ENCODE measurements at places on chromosomes 1 and 21. TPM values are rescaled to one million over a fixed set of nuclear protein-coding genes. Genes with fewer than 3 reads are reported as not detected.

DNA sequence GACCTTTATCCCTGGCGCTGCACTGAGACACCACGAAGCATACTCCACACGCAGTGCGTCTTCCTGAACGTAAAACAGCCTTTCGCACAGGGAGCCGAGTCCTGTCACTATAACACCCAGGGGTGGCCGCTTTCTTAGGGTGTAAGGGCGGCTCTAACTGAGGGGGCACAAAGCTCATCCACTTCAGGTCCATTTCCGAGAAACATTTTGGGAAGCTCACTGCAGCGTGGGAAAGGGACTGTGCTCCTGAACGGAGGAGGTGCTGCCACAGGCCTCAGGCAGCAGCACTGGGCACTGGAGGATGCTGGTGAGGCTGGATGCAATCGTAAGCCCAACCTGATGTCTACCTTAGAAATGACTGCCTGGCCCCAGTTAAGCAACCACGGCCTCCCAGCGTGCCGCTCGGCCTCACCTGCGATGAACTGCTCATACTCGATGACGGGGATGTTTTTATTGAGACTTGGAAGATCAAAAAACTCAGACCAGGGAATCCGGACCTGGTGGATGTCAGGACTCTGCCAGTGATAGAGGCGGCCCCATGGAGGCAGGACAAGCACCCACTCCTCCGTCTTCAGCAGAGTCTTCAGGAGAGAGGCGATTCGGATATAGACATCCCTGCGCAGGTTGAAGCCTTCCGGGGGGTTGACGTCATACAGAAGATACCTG lies 2.3 kb downstream of the POFUT2 start:
- no peak for DNase-seq

- peak; percentile 22 for DNase-seq
Measured at GRCh38 chr1:198268784-198269645, 112.2 kb downstream of the NEK7 start.

DNA sequence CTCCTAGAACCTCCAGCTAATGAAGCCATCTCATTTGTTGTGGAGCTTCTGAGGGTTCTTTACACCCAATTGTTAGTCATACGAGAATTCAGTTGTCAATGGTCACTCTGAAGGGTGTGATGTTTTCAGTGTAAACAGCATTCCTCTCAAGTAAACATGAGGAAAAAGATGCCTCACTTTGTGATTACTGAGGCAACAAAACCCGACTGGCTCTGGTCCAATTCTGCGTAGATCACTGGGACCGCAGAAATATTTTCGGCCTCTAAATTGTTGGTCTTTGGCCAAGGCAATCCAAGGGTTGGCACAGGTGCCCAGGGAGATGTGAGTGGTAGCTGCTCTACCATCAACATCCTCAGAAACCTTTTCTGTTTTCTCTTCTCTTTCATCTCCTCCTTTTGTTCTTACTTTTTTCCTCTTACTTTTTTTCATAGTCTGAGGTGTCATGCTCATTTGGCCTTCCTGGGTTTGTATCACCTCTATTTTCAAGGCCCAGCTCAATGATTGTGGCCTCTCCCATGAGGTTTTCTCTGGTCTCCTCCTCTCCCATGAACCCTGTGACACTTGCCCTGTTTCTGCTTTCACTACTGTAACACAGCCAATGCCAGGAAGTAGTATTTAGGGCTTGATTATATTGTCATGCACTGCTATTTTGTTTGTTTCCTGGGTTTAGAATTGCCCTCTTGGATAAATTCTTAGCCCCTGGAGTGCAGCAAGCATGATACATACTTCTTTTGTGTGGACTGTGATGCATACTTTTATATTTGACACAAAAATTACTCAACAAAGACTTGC lies 221.9 kb downstream of the TNR start:
- peak; percentile 53 for DNase-seq

MTARC2 gene
- 10.8 TPM for total RNA-seq

GRCh38 chr21:44658913-44659595 lies 1.3 kb downstream of the KRTAP12-3 start:
- no peak for DNase-seq

DNA sequence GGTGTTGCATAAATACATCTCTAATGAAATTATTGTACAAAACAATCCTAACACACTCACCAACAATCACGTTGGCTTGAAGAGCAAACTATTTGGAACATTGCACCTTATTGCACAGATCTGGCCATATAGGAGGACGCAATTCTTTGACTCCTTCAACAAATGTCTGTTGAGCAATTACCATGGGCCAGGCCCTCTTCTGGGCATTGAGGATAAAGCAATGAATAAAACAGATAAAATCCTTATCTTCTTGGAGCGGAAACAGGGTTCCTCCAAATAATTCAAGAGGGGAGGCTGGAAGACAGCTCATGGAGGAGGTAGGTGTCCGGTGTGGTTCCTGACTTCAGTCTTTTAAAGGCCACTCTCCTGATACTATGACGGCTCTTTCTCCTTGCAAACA lies 43.3 kb downstream of the PAX7 start:
- no peak for DNase-seq

DNA sequence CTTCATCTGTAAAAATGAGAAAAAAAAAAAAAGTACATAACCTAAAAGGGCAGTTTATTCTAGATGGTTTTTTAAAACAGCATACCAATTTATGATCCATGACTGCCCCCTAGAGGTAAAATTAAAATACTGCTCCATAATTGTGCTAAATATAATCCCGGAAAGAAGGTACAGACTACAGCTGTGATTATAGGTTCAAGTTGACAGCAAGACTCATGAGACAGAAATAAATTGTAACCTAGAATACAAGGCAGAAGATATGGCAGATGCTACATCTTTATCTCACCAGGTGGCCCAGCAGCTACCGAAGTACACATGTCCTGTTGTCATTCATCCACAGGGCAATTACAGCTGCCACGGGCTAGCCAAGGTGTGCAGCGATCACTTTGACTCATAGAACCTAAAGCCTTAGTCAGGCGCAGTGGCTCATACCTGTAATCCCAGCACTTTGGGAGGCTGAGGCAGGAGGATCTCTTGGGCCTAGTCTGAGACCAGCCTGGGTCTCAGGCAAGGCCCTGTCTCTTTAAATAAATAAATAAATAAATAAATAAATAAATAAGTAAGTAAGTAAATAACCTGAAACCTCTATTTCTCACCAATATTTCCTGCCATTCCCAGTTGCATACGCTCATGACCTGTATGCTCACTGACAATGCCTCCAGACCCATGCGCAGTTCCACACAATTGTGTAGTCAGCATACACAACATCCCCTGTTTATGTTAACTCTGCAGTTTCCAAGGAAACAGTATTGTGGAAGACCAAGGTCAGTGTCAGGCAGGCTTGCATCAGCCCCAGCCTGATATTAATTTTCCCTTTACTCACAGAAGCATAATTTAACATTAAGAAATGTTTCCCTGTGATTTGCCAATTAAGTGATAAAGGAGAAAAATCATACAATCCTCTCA lies 18.3 kb upstream of the PPIE start:
- peak; percentile 67 for DNase-seq

KLHL17 gene
- 10.1 TPM for total RNA-seq

DNA sequence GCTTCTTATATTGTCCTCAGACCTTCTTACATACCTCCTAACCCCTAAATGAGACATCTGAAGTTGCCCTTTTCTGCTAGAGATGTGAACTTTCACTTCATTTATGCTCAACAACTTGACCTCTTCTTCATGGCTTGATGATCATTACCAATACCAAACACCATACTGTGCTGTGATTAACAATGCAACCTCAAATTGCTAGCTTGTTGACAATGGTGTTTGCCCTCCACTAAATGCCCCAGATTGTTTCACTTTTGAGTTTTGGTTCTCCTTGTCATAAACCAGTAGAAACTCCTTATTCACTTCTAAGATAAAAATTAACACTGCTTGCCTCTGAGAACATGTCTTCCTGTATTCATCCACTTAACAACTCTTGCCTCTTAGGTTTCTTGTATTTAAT lies 5.6 kb downstream of the JAK1 start:
- peak; percentile 72 for DNase-seq

GRCh38 chr1:92476071-92476631 lies 10.6 kb downstream of the GFI1 start:
- DNase-seq = no peak

GRCh38 chr1:86640161-86640670 lies 64.2 kb upstream of the SH3GLB1 start:
- no peak for DNase-seq

AMY2A gene
- total RNA-seq = not detected

ZNF648 gene
- not detected for total RNA-seq

GRCh38 chr1:18883636-18884418 lies 18.5 kb downstream of the ALDH4A1 start:
- peak; percentile 57 for DNase-seq

GRCh38 chr1:33008051-33008914 lies 28.4 kb downstream of the AK2 start:
- peak; percentile 50 for DNase-seq

GRCh38 chr1:173168941-173169340 lies 38.2 kb downstream of the TNFSF4 start:
- no peak for DNase-seq

- DNase-seq = no peak
Measured at GRCh38 chr1:21325731-21326387, 35.6 kb upstream of the ECE1 start.

DNA sequence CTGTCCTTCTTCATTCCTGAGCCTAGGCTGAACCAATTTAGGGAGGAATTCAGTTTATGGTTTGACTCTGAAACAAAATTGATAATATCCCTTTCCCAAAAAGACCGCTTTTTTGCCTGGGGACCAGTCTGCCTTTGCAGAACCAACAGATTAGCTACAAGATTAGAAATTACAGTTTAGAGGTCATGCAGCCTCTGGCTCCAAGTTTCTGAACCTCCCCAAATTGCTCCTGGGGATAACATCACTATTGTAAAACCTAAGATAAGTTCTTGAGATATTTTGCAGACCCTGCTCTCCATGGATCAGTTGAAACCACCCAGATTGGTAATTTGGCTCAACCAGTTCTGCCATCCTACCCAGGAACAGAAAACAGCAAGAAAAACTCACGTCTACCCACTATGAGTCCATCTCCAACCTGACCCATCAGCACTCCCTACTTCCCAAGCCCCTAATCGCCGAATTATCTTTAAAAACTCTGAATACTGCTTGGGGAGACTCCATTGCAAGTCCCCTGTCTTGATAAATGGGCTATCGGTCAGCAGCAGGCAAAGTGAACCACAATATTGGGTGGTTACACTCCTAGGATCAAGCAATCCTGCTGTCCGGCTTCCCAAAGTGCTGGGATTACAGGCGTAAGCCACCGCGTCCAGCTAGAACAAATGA lies 605 bp upstream of the RABGGTB start:
- DNase-seq = no peak

GRCh38 chr1:100051893-100052292 lies 80.8 kb downstream of the SASS6 start:
- no peak for DNase-seq

GRCh38 chr1:56229186-56229585 lies 350.2 kb downstream of the PLPP3 start:
- no peak for DNase-seq

- no peak for DNase-seq
Measured at GRCh38 chr1:238621405-238621804, 730.7 kb upstream of the ZP4 start.

DNA sequence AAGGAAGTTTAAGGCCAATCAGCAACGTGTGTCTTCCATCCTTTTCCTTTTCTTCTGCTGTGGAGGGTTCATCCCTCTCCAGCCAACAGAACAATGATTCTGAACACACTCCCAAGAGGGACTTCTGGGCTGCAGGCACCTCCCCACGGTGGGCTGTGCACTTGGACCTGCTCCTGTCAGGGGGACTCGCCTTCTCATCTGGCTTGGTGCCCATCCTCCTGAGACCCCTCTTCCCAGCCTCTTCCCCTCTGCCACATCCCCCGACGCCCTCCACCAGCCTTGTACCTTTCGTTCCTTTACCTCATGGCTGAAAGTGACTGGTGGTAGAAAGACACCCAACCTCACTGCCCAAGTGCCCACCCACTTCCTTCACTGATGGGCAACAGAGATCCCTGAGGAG lies 26.0 kb upstream of the SLAMF9 start:
- DNase-seq = no peak

KCNE2 gene
- not detected for total RNA-seq

DNA sequence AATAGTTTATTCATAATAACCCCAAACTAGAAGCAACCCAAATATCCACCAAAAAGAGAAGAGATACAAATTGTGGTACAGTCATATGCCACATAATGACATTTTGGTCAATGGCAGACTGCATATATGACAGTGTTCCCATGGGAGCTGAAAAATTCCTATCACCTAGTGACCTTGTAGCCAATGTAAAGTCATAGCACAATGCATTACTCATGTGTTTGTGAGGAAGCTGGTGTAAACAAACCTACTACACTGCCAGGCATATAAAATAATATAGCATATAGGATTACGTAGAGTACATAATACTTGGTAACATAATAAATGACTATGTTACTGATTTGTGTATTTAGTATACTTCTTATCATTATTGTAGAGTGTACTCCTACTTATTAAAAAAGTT lies 29.5 kb upstream of the SLFNL1 start:
- DNase-seq = no peak

DNA sequence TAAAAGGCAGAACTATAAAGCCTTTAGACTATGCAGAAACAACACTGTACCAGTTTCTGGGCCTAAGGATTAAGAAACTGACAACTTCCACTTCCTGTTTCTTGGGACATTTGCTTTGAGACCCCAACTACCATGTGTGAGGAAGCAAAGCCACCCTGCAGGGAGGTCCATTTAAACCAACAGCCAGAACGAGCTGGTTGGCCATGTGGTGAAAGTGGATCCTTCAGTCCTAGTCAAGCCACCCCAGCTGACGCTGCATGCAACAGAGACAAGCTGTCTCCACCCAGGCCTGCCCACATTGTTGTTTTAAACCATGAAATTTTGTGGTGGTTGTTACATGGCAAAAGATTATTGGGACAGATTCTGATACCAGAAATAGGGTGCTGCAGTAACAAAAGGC lies 31.8 kb upstream of the SLFNL1 start:
- DNase-seq = no peak

RPF1 gene
- 55.0 TPM for total RNA-seq

- DNase-seq = no peak
Measured at GRCh38 chr1:187873126-187873525, 1044.4 kb downstream of the PLA2G4A start.

DNA sequence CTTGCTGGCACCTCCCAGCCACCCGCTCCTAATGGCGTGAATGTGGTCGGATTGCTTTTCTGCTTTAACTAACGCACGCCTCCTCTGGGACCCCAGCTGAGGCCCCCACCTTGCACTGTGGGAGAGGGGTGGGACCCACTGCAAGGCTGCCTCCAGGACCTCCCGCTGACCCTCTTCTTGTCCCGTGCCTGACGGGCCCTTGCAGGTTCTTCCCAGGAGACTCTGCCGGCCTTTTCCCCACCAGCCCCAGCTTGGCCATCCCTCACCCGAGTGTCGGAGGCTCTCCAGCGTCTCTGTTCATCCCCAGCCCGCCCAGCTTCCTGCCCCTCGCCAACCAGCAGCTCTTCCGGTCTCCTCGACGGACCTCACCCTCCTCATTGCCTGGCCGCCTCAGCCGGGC lies 18.6 kb downstream of the TMEM201 start:
- DNase-seq = no peak

- no peak for DNase-seq
Measured at GRCh38 chr1:102896286-102896685, 212.0 kb downstream of the COL11A1 start.
